Right lobe of liver (tissue), 6 donors: ENCODE measurements at places on chromosomes 3 and 15. TPM values are rescaled to one million over a fixed set of nuclear protein-coding genes. Genes with fewer than 3 reads are reported as not detected.
A peak's percentile ranks its signal among the peaks of the same experiment; 100 is the strongest.

DNA sequence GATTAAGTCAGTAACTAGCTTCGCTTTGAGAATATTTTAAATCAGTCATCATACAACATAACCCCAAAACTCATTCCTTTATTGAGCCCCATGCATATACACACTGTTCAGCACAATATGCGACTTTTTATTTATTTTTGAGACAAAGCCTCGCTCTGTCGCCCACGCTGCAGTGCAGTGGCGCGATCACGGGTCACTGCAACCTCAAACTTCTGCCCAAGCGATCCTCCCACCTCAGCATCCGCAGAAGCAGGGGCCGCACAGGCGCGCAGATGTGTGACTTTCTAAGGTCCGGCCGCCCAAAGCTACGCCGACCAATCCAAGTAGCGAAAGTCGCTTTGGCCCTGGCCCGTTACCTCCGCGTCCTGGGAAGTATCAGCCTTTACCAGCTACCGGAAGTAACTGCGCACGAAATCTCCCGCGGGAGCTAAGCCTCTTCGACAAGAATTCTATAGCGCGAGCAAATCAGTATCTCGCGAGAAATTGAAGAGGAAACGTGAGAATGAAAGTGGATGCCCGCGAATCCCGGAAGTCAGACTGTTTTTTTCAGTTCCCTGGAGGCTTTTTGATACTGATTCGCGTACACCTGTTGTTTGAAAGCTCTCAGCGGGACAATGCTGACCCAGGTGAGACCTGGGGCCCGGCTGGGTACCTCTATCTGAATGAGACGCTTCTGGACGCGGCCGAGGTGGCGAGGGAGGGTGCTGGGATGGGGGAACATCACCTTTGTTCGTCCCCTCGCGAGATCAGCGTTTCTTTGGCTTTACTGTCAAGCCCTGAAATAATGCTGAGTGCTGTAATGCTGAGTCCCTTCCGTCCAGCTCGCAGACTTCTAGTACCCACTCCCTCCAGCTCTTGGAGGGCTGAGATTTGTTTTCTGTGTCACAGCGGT, at the start of the genes DHFR2 and NSUN3:
Gene DHFR2, minus strand, starts transcription at position 404 of the 892 bp plus-strand sequence. CDS start 1,405 bp downstream, outside the sequence.
Gene NSUN3, plus strand, starts transcription at position 549 of the 892 bp plus-strand sequence. Its CDS starts 66 bp downstream, at position 615.
- DNase-seq = peak; percentile 93

DNA sequence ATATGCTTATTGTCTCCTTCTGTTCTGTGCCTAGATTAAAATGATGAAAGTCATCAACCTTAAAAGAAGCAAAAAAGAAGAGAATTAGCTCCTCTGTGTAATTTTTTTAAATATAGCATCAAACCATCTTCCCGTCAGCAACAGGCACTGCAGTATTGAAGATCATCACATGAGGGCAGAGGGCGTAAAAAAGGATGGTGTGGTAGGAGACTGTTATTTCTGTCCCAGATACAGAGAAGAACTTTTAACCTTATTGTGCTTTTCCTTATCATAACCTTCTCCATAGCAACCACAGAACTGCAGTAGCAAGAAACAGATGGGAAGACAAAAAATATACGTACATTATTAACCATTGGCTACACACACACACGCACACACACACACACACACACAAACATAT, 88.8 kb downstream of the IGSF11 start:
- no peak for DNase-seq

GRCh38 chr3:130759692-130760338, 13.2 kb upstream of the PIK3R4 start:
- peak; percentile 56 for DNase-seq

Gene MESP2
- total RNA-seq = not detected

Gene PTX3
- total RNA-seq = not detected

GRCh38 chr15:78069052-78069414, 8.5 kb downstream of the TBC1D2B start:
- no peak for DNase-seq

- no peak for DNase-seq
Observed at GRCh38 chr3:54065140-54065539, 57.2 kb upstream of the CACNA2D3 start.

DNA sequence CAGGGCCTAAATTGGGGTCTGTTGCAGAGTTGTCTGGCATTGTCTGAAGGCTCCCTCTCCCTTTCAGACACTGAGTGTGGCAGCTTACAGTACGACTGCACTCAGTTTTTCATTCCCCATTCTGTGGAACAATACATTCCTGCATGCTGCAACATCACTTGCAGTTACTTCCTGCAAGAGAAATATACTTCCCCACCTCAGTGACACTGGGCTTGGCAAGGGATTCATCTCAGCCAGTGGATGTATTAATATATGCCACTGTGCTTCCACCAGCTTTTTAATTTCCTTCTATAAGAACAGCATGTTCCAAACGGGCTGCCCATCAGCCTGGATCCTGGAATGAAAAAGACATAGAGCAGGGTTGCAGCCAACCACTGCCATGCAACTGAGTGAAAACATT, 23.1 kb downstream of the B3GALNT1 start:
- no peak for DNase-seq

Gene GXYLT2
- total RNA-seq = 0.09 TPM

DNA sequence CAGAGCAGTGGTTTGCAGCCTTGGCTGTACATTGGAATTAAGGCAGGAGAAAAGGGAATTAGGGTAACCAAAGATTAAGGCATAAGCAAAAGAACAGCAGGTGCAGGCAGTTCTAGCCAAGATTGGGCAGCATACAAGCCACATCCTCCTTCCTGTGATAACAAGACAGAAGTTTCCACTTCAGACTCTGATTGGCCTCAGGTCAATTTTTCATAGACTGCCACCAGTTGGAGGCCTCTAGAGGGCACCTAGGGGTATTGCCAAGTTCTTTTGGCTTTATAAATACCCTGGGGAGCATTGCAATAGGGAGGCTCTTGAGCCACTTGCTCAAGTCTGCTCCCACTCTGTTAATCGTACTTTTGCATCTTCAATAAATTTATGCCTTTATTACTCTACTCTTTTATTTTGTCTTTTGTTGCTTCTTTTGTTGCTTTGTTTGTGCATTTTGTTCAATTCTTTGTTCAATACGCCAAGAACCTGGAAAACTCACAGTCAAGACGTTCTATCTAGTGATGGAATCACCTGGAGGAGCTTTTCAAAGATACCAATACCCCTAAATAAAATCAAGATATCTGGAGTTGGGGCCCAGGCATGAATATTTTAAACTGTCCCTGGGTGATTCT, 32.2 kb upstream of the FMN1 start:
- DNase-seq = no peak

DNA sequence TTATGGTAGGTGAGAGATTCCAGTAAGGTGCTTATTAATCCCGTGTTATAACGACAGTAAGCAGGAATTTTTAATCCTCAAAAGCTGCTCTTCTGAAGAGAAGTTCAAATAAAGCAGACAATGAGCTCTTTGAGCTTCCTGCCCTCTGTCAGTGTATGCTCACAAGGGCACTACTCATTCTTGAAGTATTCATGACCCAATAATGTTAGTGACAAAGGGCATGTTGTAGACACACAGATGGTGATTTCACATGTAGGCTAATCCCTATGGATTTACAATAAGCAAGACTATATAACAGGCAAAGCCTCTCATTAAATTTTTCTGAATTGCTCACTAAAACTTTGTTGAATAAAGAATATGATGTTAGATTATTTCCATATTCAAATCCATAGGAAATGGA, 578.6 kb downstream of the RSL24D1 start:
- DNase-seq = no peak

Gene HSPBAP1
- total RNA-seq = 4.0 TPM

Gene EPHA3
- 2.2 TPM for total RNA-seq

DNA sequence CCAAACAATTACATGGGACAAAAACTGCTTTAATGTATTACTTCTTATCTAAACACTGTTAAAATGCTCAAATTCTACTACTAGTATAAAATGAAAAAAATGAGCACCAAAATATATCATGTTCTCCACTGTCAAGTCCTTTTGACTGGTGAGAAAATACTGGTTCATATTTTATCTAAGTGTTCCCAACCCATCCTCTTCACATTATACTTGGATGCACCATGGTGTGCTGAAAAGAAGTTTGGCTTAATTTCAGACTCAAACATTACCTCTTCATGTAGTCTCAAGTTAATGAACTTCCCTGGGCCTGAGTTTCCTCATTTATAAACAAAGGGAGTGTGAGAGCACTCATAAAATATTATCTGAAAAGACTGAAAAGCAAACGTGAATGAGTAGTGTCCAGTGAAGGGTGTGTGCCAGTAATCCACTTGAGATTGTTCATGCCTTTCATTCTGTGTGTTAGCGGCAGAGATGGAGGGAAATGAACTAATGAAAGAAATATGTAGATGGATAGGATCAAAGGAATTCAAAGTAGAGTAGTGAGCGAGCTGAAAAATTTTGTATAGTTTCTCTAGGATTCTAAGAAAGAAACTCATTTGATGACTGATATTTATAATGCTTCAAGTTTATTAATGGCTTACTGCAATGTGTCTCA, 263.2 kb downstream of the NLGN1 start:
- DNase-seq = no peak

DNA sequence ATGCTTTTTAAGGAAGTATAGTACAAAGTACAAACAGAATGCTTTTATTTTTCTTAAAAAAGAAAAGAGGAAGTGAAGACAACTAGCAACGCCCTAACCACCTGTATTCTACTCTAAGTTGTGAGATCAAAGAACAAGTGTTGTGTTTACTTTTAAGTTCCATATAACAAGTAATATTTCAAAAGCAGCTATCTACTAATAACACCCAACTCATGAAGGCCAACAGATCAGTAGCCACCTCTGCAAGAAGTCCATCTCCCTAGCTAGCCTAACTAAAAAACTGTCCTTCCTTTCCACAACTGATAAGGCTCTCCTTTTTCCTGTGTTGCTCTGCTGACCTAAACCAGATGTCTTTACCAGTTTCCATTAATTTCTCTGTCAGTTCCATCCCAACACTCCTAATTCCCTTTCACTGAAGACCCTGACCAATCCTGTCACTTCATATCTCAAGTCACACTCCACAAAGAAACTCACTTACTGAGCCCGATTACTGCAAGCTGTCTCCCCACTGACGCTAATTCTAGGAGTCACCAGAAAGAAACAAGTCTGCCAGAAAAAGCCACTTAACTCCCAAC, 26.9 kb downstream of the PHC3 start:
- no peak for DNase-seq

Gene VEPH1
- 0.74 TPM for total RNA-seq

DNA sequence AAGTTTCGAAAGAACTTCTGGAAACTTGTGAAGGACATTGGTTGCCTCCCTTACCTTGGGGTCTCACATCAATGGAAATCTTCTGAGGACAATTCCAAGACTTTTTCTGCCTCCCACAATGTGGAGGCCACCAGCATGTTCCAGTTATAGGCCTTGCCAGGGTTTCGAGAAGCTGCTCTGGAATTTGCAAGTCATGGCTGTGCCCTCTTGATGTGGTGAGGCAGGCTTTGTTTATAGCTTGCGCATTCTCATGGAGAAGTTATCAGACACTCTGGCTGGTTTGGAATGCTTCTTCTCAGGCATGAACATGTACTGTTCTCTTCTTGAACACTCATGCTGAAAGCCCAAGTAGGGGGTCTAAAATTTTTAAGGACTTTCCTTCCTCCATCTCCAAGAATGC, 4.1 kb downstream of the CXCR6 start:
- DNase-seq = no peak

GRCh38 chr3:167733961-167734497, 663 bp downstream of the PDCD10 start:
- no peak for DNase-seq

Gene SETMAR
- 6.7 TPM for total RNA-seq
